Stimulated activated CD4-positive, alpha-beta T cell treated with anti-CD3 and anti-CD28 coated beads, Interleukin-12 subunit alpha, Interleukin-12 subunit beta, amount 100 ng/mL, for 4 hours (primary cell): ENCODE measurements at places on chromosomes 2 and 18.
A peak's percentile ranks its signal among the peaks of the same experiment; 100 is the strongest.

DNA sequence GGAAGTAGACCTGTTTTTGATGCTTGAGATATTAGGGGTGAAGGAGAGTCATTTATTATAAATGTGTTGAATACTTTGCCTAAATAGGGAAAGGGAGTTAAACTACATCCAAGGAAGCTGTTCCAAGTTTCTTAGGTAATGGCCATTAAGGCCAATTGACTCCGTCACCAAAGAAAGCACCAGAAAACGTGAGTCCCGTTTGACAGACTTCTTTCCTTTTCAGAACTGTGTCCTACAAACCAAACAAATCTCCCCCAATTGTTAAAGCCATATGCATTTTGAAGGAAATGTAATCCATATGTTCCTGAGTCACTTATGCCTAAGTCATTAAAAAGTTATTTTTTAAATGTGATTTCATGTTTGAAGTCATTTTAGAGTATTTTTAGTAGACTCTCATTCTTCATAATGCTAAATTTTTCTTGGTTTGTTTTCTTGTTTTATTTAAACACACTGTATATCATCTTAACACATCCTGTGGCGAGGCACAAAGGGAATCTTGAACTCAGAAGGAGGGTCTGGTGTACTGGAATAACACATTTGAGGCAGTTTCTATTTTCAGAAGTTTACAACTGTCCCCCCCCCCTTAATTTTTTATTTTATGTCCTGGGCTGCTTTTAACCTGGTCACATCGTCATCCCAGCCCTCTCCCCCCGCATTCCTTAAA, 133.7 kb downstream of the RHBDD1 start:
- no peak for DNase-seq

DNA sequence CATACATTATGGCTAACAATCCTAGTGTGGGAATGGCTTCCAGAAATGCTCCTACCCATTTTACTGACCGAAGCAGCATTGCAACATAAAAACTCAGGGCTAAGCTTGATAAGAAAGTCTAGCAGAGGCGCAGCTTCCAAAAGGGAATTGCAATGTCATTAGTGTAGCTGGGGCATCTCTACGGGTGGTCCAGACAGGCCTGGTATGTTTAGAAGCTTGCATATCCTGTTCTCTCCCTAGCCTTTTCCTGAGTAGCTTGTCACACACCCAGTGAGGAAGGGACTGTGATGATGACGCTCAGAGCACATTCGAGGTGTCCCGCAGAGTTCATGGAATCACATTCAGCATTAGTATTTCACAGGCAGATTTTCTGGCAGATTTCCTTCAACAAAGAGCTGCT, 38.0 kb upstream of the COL5A2 start:
- DNase-seq: no peak

GRCh38 chr2:7672685-7673071, 755.5 kb downstream of the RNF144A start:
- DNase-seq: no peak

DNA sequence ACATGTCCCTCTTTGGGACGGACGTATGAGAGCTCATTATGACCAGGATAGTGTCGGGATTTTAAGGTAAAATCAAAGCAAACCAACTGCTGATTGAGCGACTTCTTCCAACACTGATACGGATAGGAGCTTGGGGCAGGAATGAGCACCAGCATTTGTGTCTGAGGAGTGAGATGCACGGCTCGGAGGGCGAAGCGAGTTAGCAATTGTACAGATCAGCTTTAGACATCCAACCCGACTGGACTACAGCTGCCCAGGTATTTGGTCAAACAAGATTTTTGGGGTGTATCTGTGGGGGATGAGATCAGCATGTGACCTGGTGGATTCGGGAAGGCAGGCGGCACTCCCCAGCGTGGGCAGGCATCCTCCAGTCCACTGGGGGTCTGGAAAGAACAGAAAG, 76.1 kb downstream of the NDUFA10 start:
- DNase-seq: no peak

- DNase-seq: peak; percentile 70
Observed at GRCh38 chr2:231530099-231531011, at the start of gene NMUR1. TSS of gene NMUR1 (minus strand) at chr2:231530445. CDS start at chr2:231530361, 84 bp downstream.

GRCh38 chr2:213199871-213200270, 48.5 kb upstream of the IKZF2 start:
- no peak for DNase-seq

DNA sequence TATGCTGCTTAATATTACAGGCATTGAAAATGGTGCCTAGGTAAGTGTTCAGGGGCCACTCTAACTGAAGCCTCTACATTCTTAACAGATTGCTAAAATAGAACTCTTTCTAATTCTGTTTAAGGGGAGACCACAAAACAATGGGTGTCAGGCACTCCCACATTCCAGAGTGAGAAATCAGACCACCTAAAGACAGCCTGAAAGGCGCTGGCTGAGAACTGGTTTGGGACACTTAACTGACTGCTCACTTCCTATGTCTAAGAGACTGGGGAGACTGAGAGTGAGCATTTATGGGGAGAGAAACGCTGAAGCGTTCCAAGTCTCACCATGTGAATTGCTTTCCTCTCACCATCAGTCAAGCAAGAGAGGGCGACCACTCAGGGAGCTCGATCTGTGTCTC, 108.8 kb upstream of the ITGB6 start:
- DNase-seq: no peak

DNA sequence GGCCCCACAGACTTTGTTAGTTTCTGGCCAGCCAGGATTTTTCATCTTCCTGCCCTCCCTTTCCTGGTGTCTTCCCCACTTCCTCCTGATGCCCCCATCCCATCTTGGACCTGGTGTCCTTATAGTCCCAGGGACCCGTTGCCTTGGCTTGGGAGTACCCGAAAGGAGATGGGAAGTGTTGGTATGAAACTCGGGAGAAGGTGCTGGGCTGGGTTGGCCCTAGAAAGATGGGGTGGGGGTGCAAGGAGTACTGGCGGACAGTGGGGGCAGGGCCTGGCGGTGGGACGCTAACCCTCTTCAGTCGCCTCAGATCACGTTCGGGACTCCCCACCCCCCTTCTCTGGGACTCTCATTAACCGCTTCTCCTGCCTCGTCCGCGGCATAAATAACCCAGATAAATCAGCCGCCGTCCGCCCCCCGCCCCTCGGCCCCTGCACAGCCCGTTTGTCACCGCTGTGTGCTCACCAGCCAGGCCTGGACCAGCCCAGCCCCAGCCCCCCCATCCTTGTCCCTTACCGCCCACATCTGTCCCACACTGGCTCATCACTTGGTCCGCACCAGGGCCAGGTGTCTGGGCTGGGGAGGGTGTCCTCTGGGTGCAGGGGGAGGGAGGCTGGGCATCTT, 3.7 kb upstream of the ASIC4 start:
- DNase-seq: no peak

GRCh38 chr2:126720638-126721037, 64.7 kb downstream of the GYPC start:
- DNase-seq: no peak
